Left hindlimb (tissue), 1 donor: ENCODE measurements at places on chromosomes 13 and 19.
A peak's percentile ranks its signal among the peaks of the same experiment; 100 is the strongest.

GRCh38 chr19:660793-661426 lies 2.1 kb downstream of the RNF126 start:
- no peak for DNase-seq

DNA sequence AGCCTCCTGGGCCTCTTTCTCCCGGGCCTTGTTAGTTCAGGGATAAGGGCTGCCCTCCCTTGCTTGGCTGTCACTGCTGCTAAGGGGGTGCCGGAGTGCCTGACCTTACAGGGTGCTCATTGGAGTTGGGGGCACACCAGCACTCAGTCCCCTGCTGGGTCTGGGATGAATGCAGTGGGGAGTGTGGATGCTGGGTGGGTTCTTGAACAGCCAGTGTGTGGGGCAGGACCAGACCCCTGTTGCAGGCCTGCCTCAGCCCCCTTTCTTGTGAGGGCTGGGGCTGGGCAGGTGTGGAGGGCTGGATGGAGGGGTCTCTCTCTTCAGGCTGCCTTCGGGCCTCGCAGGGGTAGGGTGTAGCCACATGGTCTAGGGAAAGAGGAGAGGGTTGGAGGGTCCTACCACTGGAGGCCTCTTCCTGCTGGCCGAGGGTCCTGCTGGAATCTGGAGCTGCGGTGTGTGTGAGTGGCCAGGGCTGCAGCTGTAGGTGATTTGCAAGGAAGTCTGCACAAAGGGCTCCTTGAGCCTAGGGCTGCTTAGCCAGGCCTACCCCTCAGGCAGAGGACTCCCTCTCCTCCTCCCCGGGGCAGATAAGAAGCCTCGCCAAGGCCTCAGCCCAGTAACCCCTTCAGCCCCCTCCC lies 3.2 kb downstream of the CEBPA start:
- no peak for DNase-seq

- DNase-seq: no peak
Observed at GRCh38 chr19:55546822-55547614, 1.7 kb upstream of the SBK3 start.

GRCh38 chr13:102779436-102780159 lies 6.0 kb upstream of the TEX30 start:
- DNase-seq: no peak

GRCh38 chr13:99002172-99002710 lies 24.4 kb upstream of the DOCK9 start:
- no peak for DNase-seq

GRCh38 chr13:45796426-45797235 lies 54.9 kb downstream of the SIAH3 start:
- DNase-seq: no peak

DNA sequence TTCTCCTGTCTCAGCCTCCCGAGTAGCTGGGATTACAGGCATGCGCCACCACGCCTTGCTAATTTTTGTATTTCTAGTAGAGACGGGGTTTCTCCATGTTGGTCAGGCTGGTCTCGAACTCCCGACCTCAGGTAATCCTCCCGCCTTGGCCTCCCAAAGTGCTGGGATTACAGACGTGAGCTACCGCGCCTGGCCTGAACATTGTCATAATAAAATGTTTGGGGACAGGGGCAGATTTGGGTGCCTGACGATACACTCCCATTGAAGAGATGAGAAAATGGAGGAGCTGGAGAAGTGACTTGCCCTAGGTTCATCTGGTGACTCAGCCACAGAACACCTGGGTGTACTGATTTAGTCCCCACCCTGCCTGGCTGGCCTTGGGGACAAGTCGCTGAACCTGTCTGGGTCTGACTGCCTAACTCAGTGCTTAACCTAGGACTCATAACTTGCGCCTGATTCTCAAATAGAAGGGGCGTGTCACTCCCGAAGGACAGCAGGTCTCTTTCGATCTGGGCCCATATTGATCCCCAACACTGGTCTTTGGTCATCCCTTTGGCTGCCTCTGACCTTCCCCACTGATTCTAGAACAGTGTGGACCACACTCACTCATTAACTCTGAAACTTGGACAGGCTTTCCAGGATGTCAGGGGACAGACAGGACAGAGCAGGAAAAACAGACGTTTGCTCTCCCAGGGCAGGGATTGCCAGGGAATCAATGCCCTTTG lies 7.6 kb upstream of the BICRA start:
- no peak for DNase-seq

DNA sequence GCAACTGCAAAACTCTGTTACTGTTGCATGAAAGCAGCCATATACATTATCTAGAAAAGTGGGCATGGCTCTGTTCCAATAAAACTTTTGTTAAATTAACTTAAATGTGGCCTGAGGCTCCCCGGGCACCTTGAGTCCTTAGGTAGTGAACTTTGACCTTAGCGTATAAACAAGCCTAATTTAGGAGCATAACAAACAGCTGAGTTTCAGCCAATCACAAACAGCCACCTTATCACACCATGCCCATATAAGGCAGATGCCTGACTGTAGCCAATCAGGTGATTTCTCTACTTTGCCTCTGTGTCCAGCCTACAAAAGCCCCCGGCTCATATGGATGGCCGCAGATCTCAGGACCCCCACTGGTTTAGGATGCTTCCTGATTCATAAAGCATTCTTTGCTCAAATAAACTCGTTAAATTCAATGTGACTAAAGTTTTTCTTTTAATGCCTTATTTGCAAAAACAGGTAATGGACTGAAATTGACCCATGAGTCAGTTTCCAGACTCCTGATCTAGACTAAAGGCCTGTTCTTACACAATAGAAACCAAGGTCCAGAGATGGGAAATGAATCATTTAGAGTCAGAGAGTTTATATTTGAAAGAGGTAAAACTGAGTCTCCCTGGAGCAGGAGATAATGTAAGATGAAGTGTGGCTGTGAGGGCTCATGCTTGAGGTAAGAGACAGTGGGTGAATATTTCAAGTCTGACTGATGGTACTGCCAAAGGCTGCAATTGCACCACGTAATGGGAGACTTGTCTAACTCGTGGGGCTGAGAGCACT lies 130.2 kb downstream of the FGF9 start:
- DNase-seq: no peak

- no peak for DNase-seq
Observed at GRCh38 chr13:36530861-36531590, 98.7 kb downstream of the CCNA1 start.

- no peak for DNase-seq
Observed at GRCh38 chr19:48511321-48511731, 309 bp downstream of the LMTK3 start.

GRCh38 chr19:51015691-51016267 lies 3.7 kb downstream of the KLK10 start:
- DNase-seq: no peak

- DNase-seq: no peak
Observed at GRCh38 chr13:30744681-30745077, 9.3 kb downstream of the ALOX5AP start.

DNA sequence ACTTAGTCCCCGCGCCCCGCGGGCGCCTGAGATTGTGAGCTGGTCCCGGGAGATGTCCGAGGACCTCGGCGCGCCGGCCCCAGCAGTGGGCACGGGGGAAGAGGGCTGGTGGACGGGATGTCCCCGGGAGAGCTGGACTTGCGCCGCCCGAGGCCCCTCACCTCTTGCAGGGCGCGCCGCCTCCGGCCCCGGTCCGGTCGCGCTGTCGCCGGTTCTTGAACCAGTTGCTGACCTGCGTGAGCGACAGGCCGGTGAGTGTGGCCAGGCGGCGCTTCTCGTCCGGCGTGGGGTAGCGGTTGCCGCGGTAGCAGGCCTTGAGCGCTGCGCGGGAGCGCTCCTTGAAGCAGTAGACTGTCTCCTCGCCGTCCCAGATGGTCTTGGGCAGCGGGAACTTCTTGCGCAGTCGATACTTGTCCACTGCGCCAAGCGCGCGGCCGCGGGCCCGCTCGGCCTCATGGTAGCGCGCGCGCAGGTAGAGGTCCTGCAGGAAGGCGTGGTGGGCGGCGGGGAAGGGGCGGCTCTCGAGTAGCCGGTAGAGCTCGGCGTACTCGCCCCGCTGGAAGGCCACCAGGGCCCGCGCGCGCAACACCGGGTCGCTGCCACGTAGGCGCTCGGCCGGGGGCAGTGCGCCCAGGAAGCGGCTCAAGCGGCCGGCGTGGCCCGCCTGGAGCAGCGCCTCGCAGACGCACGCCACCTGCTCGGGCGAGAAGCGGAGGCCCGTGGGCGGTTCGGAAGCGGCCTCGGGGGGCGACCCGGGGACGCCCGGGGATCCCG lies 984 bp downstream of the SIX5 start:
- peak; percentile 86 for DNase-seq

DNA sequence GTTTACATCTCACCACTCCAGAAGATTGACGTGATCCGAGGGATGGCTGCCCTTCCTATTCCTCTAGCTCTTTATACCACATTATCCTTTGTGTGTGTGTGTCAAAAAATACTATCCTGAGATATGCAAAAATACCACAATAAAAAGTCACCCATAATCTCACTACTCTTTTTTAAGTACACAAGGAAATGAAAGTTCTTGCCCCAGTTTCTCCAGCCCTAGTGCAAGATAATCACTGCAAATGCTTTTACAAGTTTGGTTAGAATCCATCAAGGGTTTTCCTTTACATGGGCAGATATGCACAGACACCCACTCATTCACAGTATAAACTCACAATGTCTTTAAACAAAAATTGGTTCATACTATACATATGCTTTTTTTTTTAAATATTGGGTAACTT lies 89.3 kb downstream of the DIAPH3 start:
- no peak for DNase-seq

DNA sequence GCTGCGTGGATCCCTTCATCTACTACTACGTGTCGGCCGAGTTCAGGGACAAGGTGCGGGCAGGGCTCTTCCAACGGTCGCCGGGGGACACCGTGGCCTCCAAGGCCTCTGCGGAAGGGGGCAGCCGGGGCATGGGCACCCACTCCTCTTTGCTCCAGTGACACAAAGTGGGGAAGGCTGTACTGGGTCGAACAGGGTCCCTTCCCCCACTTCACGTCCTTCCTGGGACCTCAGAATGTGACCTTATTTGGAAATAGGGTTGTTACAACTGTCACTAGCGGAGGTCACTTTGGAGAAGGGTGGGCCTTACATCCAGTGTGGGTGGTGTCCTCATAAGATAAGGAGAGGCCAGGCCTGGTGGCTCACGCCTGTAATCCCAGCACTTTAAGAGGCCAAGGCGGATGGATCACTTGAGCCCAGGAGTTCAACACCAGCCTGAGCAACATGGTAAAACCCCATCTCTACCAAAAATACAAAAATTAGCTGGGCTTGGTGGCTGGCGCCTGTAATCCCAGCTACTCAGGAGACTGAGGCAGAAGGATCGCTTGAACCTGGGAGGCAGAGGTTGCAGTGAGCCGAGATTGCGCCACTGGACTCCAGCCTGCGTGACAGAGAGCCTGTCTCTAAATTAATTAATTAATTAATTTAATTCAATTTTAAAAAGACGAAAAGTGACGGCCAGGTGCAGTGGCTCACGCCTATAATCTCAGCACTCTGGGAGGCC lies 1.8 kb downstream of the F2RL3 start:
- DNase-seq: no peak

GRCh38 chr13:74710006-74710405 lies 575.8 kb upstream of the KLF12 start:
- DNase-seq: no peak

DNA sequence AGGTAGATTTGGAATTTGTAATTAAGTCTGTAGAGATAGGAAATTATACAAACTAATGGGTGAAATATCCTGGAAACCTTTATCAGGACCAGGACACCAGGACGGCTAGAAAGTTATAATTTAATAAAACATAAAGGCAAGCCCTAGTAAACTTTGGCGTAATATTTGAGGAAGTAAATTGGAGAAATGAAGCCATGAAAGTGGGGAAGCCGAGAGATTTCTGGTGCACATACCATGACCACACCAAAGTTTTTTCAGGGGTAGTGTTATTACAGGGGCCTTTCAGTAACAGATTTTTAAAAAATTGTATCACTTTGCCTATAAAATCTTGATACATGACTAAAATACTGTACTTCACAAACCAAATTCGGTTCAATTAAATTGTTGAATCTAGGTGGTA lies 54.7 kb upstream of the URAD start:
- no peak for DNase-seq

GRCh38 chr19:11031421-11032070 lies 57.7 kb upstream of the LDLR start:
- DNase-seq: no peak

- no peak for DNase-seq
Observed at GRCh38 chr19:17575871-17576757, 20.7 kb downstream of the COLGALT1 start.

DNA sequence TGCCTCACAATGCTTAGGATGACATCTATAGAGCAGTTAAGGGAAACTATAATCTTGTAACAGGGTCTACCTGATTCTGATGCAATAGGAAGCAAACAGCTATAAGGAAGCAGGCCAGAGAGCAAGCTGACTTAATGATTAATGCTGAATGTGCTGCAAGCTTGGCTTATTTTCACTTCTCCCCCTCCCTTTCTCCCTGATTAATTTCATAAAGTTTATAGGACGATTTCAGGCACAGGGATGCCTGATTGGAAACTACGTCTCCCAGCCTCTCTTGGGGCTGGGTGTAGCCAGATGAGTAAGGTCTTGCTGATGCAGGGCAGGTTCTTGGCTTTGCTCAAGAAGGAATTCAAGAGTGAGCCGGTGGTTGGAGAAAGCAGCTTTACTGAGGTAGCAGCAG lies 82.8 kb upstream of the MRI1 start:
- DNase-seq: no peak

DNA sequence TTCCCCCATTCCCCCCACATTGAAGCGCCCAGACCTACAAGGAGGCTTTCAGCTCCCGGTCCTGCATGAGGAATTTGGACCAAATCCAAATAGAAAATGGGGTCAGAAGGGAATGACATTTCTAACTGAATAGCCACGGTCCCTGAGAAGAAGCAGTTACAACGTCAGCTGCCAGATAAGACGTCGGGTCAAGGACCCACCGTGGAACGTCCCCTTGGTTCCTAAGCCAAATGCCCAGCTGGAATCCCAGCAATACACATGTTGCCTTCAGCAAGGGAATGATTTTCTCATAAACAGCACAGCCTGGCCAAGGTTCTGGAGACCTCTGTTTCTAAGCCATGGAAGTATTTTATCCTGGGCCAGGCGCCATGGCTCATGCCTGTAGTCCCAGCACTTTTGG lies 109.1 kb upstream of the PEG3 start:
- no peak for DNase-seq

DNA sequence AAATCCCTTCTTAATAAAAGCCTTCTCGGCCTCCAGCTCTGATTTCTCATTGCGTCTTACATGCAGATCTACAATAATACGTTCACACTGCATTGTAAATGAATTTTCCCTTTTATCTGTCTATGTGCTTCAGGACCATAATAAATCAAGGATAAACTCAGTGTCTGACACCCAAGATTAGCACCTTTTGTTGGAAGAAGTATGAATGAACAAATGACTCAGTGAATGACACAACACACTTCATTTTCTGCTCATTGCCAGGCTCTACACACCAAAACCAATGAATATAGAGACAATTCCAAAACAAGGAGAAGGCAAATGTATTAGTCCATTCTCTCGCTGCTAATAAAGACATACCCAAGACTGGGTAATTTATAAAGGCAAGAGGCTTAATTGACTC lies 1224.4 kb downstream of the EFNB2 start:
- DNase-seq: no peak

- no peak for DNase-seq
Observed at GRCh38 chr19:43224855-43225253, 19.4 kb upstream of the PSG4 start.

GRCh38 chr19:56252699-56253422 lies 19.7 kb upstream of the EDDM13 start:
- DNase-seq: peak; percentile 57
